ENCODE measurements at places on chromosomes 1 and 21.

DNA sequence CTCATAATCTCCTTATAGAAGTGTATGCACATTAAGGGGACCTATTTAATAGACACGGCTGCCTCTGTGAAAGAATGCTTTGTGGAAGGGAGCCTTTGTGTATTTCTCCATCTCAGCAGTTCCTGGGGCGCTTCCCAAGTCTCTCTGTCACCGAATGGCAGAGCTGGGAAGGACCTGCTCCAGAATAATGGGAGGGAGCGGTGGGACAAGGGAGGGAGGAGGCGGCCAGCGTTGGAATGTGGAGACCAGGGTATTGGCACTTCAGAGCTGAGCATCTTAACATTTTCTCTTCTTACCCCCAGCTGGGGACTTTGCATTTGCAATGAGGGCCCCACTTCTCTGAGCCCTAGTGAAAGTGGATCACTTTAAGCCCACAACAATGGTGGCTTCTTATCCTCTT is 23.9 kb downstream of the CACHD1 start:
- no peak for DNase-seq

DNA sequence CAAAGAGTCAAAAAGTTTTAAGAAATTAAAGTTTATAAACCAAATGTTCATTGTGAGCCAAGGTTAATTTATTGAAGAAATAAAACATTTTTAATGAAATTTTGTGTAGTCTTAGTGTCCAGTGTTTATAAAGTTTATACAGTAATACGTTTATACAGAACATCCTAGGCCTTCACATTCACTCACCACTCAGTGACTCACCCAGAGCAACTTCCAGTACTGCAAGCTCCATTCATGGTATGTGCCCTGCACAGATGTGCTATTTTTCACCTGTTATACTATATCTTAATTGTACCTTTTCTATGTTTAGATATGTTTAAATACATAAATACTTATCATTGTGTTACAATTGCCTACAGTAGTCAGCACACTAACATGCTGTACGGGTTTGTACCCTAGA is 33.6 kb downstream of the TYW3 start:
- peak; percentile 57 for DNase-seq

DNA sequence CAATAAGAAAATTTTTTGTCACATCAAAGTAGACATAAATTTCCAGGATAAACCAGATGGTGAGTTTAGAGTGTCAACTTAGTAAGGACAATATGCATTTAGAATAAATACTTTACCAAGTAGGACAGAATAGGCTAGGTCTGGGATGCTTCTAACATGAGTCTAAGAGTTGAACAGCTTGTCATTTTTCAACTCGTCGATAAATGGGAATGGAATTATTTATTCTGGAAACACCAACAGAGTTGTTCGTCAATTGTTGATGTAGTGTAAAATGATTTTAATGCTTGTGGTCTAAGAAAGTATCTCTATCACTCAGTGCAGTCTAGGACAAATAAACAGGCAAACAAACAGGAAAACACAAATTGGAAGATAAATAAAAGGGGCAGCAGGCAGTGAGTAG is 358.4 kb upstream of the ST6GALNAC5 start:
- DNase-seq, result no peak

GRCh38 chr21:25871566-25871965 is 136.8 kb downstream of the GABPA start:
- no peak for DNase-seq

DNA sequence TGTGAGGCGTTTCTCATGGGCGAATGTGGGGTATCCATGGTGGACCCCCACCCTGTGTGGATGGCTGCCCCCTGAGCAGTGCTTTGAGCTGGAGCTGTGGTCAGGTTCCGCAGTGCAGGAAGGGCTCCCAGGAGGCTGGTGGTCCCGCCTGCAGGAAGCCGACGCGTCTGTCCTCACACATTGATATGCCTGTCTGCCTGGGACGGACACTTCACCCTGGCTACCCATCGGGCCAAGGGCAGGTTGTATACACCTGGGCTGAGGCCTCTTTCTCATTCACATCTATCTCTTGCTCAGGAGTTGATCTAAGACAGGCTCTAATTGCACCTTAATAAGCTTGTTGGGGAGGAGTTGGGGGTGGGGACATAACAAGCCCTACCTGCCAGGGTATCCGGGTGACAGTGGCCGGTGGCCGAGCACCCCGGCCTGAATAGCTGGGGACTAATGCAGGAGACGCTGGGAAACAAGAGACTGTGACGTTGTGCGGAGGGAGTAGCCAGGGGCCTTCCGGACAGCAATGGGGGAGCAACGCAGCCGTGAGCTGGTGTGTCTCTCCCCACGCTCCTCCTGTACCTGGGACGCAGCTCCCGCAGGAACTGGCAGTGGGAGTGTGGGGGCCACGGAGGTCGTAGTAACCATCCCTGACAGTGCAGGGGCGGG is 21.7 kb downstream of the PDXK start:
- DNase-seq, result no peak

DNA sequence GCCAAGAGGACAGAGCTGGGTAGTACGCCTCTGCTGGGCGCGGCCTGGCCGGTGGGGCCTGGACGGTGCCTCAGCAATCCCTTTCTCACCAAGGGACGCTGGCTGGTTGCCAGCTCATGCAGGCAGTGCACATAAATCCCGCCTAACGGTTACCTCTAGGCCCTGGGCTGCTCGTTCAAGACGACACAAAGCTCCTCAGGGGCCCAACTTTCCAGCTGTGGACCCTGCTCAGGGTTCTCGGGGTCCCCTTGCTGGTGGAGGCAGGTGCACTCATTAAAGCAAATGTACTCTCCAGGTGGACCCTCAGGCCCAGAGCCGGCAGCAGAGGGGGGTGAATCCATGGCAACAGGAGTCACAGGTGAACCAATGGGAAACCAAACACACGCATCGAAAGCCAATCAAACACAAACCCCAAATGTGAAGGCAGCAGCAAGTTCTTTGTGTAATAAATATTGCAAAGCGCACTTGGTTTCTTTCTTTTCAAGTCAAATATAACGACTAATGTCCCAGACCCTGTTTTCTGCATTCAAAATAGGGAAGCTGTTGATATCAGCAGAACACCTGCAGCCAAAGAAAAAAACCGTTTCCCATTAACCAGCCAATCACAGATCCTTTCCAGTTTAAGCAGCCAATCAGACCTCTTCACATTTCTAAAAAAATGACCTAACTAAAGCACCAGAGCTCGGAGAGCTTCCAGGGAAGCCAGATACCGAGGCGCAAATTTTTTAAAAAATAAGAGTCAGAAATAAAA is 26.1 kb upstream of the CLSTN1 start:
- DNase-seq, result no peak

DNA sequence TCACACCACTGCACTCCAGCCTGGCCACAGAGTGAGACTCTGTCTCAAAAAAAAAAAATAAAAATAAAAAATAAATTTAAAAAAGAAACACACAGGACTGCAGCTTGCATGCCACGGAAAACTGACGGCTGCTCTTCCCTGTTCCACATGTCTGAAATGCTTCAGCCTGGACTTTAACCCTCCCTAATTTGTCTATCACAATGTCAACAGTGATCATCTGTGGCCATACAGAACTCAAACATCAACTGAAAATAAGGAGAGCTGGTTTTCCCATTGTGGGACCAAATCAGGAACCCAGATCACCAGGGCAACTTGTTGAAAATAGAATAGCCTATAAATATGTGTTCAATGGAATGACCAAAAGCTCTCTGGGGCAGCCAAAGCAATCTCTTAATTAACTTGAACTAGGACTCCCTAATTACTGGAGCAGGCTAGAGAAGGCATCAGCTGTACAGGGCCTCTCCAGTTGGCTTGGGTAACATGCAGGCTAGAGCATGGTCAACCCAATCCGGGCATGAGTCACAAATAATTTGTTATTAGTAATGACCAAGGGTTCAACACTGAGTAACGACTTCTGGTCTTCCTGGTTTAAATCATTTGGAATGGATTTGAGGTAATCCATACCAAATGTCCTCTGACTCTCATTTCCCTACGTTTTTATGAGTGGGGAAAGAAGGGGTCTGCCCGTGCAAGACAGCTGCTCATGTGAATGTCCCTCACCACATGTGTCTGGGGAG is 62.7 kb upstream of the KAZN start:
- DNase-seq, result no peak

- DNase-seq, result peak; percentile 21
Observed at GRCh38 chr1:48697066-48697707, 79.5 kb downstream of the BEND5 start.

GRCh38 chr1:166905900-166906299 is 29.8 kb upstream of the TADA1 start:
- peak; percentile 37 for DNase-seq

DNA sequence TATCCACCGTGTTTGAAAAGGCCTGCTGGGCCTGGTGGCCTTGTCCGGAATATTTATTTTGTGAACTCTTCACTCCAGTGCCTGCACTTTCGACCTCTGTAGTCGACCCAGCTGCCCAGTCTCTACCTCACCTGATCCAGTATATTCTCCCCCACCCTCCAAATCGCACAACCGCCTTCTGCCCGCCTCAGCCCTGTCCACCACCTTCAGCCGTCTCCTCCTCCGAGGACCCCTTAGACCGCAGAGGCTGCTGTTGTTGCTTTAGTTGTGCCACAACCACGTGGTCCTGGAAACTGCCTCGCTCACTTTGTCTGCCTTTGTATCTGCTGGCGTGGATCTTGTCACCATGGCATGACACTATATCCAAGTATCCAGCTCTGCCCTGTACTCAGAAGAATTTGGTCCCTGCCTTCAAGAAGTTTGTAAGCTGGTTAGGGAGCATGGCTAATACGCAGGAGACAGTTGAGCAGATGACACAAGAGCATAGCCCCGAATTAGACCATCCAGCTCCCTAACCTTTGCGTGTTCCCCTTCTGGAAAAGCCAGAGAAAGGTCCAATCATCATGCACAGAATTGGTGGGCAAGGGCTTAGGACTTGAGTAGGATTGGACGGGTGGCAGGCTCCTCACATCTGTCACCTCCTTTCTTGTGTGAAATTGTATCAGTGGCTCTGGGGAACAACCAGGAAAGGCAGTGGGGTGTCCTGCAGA is 1.5 kb downstream of the PHGDH start:
- peak; percentile 31 for DNase-seq

- no peak for DNase-seq
Observed at GRCh38 chr1:163633366-163633765, 311.6 kb downstream of the NUF2 start.

GRCh38 chr21:17925000-17925610 is 105.9 kb upstream of the C21orf91 start:
- peak; percentile 54 for DNase-seq

- DNase-seq, result no peak
Observed at GRCh38 chr1:84715342-84716019, 25.2 kb upstream of the SSX2IP start.

DNA sequence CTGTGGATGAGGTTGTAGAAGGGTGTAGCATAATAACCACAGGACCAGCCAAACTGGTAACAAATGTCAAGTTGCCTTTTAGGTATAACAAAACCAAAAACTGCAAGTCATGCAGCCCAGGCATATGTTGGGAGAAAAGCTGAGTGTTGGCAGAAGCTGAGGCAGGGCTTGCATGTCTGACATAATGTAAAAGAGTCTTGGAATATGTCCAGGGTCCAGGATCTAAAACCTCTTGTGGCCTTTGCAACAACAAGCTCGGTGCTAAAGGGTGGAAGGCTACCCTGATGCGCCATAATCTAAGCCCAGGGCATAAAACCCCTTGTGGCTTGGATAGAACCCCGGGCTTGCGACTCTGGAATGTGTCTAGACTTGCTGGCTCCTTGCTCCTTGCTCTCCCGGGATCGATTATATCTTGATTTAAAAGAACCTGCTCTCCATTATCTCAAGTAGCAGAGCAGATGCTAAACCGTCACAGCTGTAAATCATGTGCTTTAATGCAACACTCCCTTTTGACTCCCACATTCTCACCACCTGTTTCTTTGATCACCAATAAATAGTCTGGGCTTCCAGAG is 26.5 kb upstream of the SLC35A3 start:
- peak; percentile 38 for DNase-seq

- DNase-seq, result no peak
Observed at GRCh38 chr1:181257117-181257516, 168.6 kb downstream of the IER5 start.

DNA sequence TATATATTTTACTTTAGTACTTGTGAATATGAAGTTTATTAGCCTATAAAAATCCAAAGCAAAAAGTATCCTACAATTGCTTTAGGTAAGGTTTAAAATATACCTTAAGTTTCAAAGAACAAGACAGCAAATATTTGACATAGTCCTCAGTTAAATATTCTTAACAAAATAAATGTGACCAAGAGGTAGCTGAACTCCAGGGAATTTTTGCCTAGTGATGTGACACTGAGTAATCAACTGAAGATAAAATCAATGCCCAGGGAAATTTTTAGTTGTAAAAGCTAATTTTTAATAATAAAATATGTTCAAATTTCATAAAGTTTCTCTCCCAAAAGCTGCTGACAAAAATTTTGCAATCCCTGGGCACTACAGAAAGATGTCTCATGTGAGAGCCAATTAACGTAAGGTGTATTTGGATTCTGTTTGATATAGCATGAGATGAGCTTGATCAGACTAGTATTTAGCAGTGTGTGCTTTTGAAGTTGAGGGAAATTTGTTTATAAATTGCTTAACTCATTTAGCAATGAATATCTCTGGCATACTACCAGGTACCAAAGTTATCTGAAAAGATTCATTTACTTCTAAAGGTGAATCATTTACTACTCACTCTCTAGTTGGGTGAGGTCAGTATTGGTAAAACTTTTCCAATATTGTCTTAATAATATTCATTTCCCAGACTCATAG is 80.2 kb upstream of the PALMD start:
- peak; percentile 49 for DNase-seq

- peak; percentile 47 for DNase-seq
Observed at GRCh38 chr1:200776949-200777348, 38.3 kb downstream of the CAMSAP2 start.

DNA sequence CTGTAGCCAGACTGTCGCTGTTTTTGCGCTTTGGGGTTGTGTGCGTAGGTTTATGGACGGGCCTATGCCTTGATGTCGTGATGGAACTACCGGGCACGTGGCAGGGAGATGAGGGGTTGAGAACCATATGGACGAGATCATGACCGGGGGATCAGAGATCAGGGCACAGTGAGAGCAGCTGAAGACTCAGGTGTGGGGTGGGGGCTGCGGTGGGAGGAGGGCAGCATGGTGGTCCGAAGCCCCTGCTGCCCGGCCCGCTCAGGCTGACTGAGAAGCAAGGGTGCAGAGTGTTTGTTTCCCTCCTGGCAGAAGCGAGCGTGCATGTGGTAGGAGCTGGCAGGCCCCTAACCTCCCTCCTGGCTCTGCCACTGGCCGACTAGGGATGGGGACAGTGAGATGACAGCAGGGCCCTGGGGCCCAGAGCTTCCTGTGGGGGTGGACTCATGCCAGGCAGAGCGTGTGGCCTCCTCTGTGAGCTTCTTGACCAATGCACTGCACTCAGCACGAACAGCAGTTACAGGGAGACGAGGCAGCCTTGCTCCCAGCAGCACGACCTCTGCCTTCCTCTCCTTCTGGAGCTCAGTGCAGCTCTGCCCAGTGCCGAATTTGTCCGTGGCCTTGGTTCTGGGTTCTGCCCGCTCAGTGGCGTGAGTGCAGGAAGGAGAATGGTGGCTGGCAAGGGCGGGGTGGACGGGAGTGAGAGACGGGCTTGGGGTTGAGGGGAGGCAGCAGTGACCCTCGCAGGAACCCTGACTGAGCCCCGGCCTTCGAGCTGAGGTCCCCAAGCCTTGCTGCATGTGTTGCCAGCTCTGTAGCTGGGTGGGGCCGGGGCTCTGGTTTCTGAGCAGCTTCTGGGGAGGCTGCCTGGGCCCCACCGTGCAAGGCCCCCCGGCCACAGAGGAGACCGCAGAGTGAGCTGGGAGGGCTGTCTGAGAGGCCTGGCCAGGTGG is 22.2 kb upstream of the LRRC3 start:
- DNase-seq, result no peak
